ENCODE measurements at places on chromosomes 5 and 9.

DNA sequence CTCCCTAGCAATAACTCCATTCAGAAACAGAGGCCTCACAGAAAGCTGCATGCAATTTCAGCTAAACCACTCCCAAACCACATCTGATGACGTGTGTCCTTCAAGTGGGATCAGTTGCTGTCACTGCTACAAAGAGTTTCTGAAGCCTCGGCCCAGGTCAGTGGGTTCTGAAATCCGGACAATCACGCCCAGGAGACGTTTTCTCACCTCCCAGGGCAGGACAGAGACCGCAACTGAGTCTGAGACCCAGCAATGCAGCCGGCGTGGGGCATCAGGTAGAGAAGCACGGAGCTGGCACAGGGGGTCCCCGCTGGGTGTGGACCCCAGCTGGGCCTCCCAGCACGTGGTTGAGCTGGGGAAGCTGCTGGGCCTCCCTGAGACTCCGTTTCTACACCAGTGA is 2.6 kb upstream of the UBE2QL1 start:
- no peak for DNase-seq

GRCh38 chr9:107548298-107549142 is 59.0 kb upstream of the KLF4 start:
- DNase-seq = no peak

GRCh38 chr5:74326571-74327338 is 313.8 kb downstream of the ENC1 start:
- DNase-seq = no peak

DNA sequence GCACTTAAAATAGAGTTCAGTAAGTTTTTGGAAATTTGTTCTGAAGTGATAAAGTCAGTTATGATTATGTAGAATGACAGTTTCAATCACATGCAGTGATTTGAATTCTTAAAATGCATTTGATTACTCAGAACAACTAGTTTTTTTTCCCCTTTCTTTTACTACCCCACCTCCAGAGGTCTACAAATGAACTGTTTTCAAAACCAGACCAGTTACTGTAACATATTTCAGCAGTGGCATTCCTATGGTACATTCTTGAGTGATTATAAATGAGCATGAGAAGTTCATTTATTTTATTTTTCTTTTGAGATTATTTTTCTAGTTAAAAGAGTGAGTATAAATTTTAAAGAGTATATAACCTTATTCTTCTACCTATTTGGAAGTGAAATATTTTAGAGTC is 71.6 kb downstream of the NNT start:
- DNase-seq = no peak

GRCh38 chr9:133956520-133957076 is 35.5 kb downstream of the VAV2 start:
- DNase-seq = no peak

- DNase-seq = no peak
These were observed 33.1 kb downstream of the RPS23 start for GRCh38 chr5:82244854-82245635.
